ENCODE measurements at places on chromosomes 6 and 20.

GRCh38 chr20:62606551-62607201, 35.6 kb upstream of the SLCO4A1 start:
- peak; percentile 90 for DNase-seq

DNA sequence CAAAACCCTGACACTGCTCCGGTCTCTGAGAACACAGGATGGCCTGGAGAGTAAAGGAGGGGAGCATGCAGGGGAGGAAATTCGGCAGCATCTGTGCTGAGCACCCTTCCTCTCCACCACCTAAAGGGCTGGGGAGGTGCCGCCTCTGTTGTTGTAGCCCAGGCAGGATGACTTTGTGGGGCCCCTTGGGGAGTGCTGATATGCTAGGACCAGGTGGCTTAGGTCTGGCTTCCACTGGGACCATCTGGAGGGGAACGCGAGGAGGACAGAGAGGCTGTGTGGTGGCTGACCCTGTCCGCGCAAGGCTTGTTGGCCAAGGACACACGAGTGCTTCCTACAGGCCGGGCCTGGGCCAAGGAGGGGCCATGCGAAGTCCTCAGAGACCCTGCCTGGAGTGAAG, 9.9 kb upstream of the RPS6KA2 start:
- no peak for DNase-seq

- DNase-seq = no peak
These were observed 16.8 kb upstream of the DCBLD1 start for GRCh38 chr6:117465691-117466090.

DNA sequence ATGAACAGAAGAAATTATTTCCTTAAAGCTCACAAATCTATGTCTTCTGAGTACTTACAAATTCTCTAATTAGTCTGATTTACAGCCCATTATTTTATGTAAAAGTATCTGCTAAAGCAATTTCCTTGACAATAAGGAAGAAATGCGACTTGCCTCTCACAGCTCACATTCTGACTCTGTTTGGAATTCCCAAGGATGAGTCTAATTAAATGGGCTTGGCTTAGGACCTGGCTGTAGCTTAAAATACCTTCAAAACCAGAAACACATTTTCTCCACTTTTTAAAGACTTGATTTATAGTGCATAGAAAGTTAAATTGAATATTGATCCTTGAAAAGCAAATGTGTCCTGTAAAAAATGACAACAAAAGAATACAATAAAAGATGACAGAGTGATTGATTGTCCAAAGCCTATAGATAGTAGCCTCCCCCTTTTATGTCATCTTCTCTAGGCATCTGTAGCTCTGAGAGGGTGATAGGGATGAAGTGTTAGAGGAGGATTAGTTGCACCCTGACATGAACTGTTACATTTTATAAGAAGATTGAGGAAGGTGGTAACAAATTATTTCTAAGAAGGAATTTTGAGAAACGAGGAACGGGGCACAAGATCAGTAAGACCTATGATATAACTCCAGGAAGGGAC, 118.9 kb downstream of the MACROD2 start:
- DNase-seq = no peak

DNA sequence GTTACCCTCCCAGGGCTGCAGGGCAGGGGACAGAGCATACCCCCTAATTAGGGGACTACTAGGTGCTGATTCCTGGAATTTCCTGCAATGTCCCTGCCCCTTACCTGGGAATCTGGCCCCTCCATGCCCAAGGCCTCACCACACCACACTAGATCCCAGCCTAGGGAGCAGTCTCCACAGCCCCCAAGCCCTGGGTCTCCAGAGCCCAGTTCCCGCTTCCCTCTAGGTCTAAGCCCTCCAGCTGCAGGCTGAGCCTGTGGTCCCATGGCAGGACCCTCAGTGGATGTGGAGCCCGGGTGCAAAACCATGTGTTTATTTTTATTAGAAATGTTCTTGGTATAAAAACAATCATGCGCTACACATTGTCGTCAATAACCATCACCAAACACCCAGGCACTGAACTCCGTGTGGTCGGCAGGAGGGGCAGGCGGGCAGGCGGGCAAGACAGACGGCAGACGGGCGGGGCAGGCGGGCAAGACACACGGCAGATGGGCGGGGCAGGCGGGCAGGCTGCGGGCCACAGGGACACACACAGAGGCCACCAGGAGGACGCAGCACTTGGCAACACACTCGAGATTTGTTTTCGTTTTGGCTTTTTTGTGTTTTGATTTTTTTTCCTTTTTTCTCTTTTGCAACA, 124.2 kb downstream of the GRM4 start:
- no peak for DNase-seq

DNA sequence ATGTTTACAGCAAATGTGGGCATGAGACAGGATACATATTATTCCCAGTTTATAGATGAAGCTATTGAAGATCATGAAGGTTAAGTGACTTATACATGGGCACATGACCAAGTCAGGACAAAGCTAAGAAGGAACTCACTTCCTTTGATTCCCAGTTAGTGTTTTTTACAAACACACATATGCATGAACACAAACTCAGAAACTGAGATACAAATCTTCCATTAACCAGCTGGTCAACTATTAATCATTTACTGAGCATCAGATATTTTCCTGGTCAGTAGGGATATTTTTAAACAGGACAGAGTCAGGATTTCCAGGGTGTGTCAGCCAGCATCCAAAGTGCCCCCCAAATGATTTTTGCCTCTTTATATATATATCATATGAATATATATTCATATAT, 222.2 kb downstream of the OGFRL1 start:
- peak; percentile 12 for DNase-seq

GRCh38 chr6:34940030-34940434, 51.0 kb downstream of the ANKS1A start:
- DNase-seq = no peak

- no peak for DNase-seq
These were observed 1.7 kb downstream of the KCTD20 start for GRCh38 chr6:36444470-36444869.

Data from ACHN (cell line).